ENCODE measurements at places on chromosomes 5 and 9. TPM values are rescaled to one million over a fixed set of nuclear protein-coding genes. Genes with fewer than 3 reads are reported as not detected.

Gene PRRT1B
- not detected for total RNA-seq

Gene GPR150
- total RNA-seq: 0.22 TPM

Gene PDE8B
- total RNA-seq: 0.07 TPM

Gene FBP2
- not detected for total RNA-seq

Gene FOXD4L6
- total RNA-seq: 0.16 TPM

Gene TEX48
- total RNA-seq: 1.0 TPM

Gene CCNJL
- total RNA-seq: not detected

Gene ZDHHC11
- total RNA-seq: 17.2 TPM

Gene DOCK8
- 122 TPM for total RNA-seq

Gene ANGPTL2
- not detected for total RNA-seq

Gene PITX1
- 1.1 TPM for total RNA-seq

Gene NR2F1-AS1
- not detected for total RNA-seq

Gene FGF10
- not detected for total RNA-seq

Gene NXNL2
- not detected for total RNA-seq

Gene OR1J2
- total RNA-seq: not detected

Gene F2R
- total RNA-seq: 3.9 TPM

Gene IL4
- 56.9 TPM for total RNA-seq

Gene SLC6A7
- not detected for total RNA-seq

Gene TMEM8B
- total RNA-seq: 1.9 TPM

Gene PCDHGC5
- total RNA-seq: not detected

Gene IL5
- total RNA-seq: 1.5 TPM

Gene RNF20
- 39.3 TPM for total RNA-seq

Gene CTSV
- total RNA-seq: 0.24 TPM

Gene KCNIP1
- total RNA-seq: not detected

Gene ZNF367
- 21.8 TPM for total RNA-seq

Gene SH3PXD2B
- 0.26 TPM for total RNA-seq

Gene CEP120
- total RNA-seq: 29.8 TPM

Gene TPM2
- 4.5 TPM for total RNA-seq

Gene ADAMTS6
- 1.3 TPM for total RNA-seq

Gene PAEP
- not detected for total RNA-seq

Gene GTF2H2
- total RNA-seq: 40.9 TPM

Gene SV2C
- total RNA-seq: not detected

Gene ACER2
- total RNA-seq: 1.3 TPM

Gene PCDHA3
- not detected for total RNA-seq

Gene CBY3
- total RNA-seq: 0.66 TPM

Data from activated T-helper 1 cell treated with anti-CD3 and anti-CD28 coated beads, Interleukin-12 subunit alpha, Interleukin-12 subunit beta, Interleukin-2, Interleukin-4 antibody, amounts not matched to agents 30 ng/mL and 10 ng/mL and 1 ng/mL, durations not matched to agents 14 hours and 24 hours and 36 hours (primary cell).